ENCODE measurements at places on chromosomes 4 and X.

GRCh38 chr4:100118181-100118580 is 72.1 kb downstream of the DDIT4L start:
- DNase-seq: no peak

GRCh38 chr4:100014616-100015015 is 64.5 kb upstream of the H2AZ1 start:
- no peak for DNase-seq

GRCh38 chr4:40462326-40462725 is 127.2 kb downstream of the CHRNA9 start:
- DNase-seq: no peak

DNA sequence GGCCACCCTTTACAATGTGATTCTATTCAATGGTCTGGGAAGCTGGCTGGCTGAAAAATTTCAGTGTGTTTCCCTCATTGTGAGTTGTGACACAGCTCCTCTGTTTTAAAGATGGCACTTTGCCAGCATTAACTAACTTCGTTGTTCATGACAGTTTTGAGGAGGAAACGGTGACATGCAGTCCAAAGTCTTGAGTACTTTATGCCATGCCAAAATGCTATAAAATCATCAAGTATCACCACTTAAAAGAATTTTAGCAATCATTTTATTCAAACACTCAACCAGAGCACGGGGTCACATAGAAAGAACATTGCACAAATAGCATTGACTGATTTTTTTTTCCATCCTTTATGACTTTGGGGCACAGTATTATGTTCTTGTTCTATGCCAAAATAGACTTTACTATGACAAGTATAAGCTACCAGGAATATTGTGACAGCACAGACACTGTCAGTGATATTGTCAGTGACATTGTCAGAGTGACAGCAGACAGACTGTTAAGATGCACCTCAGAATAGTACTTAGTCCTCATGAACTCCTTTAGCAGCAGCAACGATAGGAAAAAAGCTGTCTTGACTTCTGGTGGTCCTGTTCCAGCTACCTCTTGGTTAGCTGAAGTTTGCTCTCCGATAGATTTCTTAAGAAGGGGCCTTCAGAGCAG is 46.7 kb downstream of the CXCL13 start:
- DNase-seq: no peak

GRCh38 chrX:109374262-109374960 is 107.5 kb downstream of the GUCY2F start:
- DNase-seq: no peak

GRCh38 chr4:104915864-104916263 is 230.8 kb upstream of the TET2 start:
- no peak for DNase-seq

DNA sequence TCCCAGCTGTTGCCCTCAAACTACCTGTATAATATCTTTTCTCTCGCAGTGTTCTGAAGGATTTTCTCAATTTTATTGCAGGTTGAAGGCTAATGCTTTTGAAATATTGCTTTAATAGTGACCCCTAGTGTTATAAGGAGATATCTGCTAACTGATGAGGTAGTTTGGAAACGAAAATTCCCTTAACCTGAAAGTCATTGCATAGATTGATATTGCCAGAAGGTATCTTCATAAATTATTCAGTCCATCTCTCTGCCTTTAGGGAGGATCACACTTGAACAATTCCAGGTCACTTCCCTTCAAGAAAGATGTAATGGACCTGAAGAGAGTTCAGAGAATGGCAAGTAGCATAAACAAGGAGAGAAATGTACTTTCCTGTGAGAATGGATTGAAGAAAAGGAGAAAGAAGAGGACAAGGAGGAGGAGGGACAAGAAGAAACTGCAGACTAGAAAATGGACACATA is 44.1 kb downstream of the TIGD4 start:
- no peak for DNase-seq

GRCh38 chr4:78653655-78654054 is 102.1 kb downstream of the ANXA3 start:
- DNase-seq: no peak

GRCh38 chr4:53536328-53536727 is 55.0 kb downstream of the LNX1 start:
- no peak for DNase-seq

DNA sequence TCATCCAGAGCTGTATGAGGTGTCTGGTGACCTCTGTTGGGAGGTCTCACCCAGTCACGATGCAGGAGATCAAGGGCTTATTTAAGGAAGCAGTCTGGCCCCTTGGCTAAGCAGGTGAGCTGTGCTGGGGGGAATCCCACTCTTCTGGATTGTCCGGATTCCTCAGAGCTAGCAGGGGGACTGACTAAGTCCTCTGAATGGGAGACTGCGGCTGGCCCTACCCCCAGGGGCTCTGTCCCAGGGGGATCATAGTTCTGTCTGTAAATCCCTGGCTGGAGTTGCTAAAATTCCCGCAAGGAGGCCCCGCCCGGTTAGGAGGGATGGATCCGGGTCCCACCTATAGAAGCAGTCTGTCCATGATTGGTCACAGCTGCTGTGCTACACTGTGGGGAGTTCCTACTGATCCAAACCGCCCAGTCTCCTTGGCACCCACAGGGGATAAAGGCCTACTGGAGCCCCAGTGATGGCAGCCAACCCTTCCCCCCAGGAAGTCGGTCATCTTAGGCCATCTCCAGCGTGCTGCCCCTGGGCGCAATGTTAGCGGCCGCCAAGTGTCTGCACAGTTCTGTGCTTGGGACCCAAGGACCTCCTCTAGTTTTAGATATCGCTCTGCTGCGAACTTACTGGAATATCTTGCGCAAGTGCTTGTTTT is 118.2 kb upstream of the KLF8 start:
- DNase-seq: no peak

DNA sequence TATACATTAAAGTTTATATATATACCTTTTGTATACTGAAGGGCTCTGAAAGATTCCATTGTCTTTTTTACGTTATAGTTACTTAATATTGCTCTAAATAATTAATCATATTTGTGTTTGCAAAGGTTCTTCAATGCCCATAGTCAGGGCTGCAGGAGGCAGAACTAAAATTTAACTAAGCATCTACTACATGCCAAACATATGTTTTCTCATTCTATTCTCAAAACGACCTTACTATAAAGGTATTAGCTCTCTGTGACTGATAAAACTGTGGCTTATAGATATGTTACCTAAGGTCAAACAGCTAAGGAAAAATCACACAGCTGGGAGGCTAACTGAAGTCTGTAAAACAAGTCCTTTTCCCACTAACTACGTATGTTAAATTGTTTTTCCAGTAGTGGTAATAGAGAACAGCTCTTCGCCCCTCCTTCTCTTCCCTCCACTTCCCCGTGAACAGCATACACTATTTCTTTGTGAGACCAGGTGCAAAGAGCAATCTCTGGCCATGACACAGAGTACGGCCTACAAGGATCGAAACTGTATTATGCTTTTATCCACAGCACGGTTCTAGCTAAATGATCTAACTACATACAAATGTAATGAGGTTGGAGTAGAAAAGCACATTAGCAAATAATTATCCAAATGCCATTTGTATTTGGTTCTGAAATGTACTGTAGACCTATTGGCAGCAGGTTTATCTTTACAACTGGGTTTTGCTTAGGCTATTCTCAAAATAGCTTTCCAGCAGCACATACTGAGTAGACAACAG is 1.7 kb downstream of the CNOT6L start:
- no peak for DNase-seq

GRCh38 chrX:153688071-153688470 is 345 bp downstream of the SLC6A8 start:
- DNase-seq: no peak
